GM12878 (cell line): ENCODE measurements at places on chromosomes 16 and 17.

- DNase-seq: no peak
Measured at GRCh38 chr16:56262148-56262547, 70.9 kb downstream of the GNAO1 start.

GRCh38 chr16:1438229-1439057 lies 5.9 kb downstream of the CCDC154 start:
- DNase-seq: no peak

DNA sequence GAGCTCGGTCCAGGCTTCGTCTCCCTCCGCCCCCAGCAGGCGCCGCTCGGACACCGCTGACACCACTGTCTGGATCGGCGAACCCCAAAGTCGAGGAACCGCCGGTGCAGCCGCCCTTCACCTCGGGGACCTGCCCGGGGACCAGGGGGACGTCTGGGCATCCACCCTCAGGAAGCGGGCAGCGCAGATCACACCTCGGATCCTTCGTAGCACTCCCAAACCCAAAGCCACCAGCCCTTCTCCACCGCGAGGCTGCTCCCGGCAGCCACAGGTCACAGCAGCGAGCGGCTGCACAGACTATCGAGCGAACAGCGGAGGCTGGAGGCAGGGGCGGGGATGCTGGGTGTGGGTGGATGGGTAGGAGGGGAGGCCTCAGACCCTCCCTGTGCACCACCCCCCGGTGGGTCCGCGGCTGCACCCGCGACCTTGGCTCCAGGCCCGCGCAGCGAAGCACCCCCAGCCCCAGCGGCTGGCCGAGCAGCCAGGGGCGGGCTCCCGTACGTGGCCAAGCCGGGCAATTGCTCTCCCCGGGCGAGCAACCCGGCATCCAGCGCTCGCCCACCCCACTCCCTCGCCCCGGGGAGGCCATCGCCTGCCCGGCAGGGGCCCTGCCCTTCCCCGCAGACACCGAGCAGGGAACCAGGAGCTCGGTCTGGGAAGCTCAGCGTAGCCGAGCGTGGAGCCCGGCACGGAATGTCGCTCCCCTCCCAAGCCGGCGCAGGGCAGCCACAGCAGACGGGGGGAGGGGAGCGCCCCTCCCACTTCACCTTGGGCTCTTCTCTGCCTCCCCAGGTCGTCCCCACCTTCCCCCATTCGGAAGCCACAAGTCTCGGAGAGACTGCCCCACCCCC lies 1.0 kb downstream of the SDK2 start:
- no peak for DNase-seq

- DNase-seq: no peak
Measured at GRCh38 chr17:49941427-49941826, 27.6 kb upstream of the DLX4 start.

- DNase-seq: no peak
Measured at GRCh38 chr17:59370593-59371299, 39.3 kb downstream of the YPEL2 start.

DNA sequence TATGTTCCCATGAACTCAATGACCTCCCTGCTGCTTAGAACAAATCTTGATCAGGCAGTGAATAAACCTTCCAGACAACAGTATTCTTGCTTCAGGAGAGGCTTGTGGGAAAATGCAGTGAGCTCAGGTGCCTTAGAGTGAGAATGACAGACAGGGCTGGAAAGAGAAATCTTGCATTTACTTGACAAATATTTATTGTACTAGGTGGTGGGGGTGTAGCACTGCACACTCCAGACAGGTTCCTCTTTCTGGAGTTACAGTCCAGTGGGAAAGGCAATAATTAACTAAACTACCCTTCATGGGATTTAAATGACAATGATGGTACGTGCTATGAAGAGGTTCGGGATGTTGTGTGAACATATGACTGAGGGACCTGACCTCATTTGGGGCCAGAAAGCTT lies 182.9 kb downstream of the SHISA9 start:
- DNase-seq: no peak

DNA sequence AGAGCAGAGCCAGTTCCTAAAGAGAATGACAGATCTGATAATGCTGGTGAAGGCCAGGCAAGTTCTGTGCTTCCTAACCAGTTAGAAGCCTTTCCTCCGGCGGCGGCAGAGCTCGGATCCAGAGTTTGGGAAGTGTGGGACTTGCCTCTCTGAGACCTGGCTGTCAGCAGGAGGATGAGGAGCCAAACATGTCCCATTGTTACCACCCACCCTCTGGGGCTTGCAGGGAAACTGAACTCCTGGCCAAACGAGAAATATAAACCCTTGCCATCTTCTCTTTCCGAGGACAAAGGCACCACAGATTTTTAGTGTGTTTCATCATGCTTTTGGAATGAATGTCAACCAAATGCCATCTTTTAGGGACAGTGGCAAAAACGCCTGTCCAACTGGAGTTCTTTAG lies 80.2 kb upstream of the SMURF2 start:
- no peak for DNase-seq

GRCh38 chr17:68103148-68103547 lies 67.6 kb downstream of the KPNA2 start:
- DNase-seq: no peak

GRCh38 chr17:50381920-50382319 lies 8.9 kb downstream of the EME1 start:
- DNase-seq: no peak

GRCh38 chr16:84463221-84463620 lies 41.2 kb downstream of the MEAK7 start:
- DNase-seq: no peak

- peak; percentile 62 for DNase-seq
Measured at GRCh38 chr16:31344712-31345111, 10.3 kb upstream of the ITGAX start.

DNA sequence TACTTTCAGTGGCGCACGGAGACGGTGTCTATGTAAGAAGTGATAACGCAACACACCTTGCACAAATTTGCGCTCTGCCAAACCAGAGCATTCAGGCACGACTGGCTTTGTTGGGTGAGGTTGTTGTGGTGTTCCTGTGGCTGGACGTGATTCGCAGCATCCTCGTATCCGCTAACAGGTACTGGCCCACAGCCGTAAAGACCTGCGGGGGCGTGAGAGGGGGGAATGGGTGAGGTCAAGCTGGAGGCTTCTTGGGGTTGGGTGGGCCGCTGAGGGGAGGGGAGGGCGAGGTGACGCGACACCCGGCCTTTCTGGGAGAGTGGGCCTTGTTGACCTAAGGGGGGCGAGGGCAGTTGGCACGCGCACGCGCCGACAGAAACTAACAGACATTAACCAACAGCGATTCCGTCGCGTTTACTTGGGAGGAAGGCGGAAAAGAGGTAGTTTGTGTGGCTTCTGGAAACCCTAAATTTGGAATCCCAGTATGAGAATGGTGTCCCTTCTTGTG lies 510.9 kb downstream of the KCNJ18 start:
- no peak for DNase-seq

DNA sequence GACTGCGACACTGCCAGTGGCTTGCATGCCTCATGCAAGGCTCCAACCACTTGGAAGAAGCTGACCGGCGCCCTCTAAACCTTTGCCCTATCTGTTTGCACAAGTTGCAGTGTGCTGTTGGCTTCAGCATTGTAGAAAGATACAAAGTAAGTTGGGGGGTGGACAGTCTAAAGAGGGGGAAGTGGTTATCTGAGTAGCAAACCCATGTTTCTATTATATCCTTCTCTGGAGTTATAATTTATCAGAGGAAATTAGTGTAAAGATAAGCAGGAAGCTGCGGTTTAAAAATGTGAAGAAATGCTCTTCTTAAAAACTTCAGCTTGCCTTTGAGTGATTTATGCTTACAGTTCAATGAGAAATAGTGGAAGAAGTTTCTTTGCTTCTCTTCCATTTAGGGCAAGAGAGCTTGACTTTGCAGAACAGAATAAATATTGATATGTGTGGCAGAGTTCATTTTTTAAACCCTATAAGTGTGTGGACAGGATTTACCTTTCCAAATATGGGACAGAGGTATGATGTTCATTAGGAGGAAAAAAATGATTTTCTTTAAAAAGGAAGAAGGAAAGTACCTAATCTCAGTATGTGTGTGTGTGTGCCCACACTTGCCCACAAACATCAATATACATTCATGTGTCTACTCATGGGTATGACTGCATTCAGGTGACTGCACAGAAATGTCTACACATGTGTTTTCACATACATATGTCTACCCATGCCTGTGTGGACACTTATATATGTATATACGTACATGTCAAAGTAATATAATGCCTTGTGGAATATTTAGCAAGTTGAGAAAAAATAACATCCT lies 8.1 kb downstream of the AMZ2 start:
- no peak for DNase-seq
